Posterior vena cava (tissue), 2 donors: ENCODE measurements at places on chromosomes 6 and 20.

GRCh38 chr20:16415071-16416053 lies 157.9 kb downstream of the KIF16B start:
- no peak for DNase-seq

DNA sequence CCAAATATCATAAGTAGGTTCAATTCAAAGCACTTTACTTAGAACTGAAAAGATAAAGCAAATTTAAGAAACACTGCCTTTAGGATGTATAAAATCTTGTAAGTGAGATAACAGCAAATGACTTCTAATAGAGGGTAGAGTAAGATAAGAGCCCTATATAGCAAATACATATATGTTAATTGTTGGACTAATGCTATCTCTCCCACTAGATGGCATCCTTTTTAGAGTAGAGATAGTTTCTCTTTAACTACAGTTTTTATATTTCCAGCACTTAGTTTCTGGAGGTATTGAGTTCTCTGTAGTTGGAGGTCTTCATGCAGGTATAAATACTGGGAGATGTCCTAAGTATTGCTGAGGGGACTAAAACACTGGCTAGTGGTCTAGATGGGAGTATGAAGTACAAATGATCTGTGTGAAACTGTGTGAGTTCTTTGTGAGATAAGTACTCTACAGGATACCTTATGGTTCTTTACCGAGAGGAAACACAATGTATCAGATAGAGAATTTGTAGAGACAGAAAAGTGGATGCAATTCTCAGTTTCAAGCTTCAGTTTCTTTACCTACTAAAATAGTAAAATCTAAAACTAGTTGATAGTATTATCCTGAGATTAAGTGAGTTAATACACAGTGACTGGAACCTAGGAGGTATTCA lies 399.3 kb downstream of the KHDRBS2 start:
- DNase-seq = no peak

- DNase-seq = no peak
These were observed 5.5 kb upstream of the AIG1 start for GRCh38 chr6:143055213-143055612.

DNA sequence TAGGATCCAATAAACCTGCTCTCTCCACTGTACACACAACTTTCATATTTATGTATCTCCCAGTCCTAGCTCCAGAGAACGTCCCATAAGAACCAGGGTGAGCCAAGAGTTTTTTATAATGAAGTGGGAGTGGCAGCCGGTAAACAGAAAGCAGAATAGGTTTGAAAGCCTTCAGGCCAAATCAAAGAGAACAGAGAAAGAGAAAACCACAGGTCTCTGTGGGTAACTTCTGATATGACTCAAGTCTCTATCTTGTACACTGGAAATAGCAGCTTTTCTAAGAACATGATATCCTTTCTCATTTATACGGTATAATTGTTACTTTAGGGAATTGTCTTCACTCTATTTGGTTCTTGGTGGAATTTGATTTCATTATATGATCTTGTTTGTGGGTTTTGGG lies 273.6 kb downstream of the PACRG start:
- no peak for DNase-seq

- no peak for DNase-seq
These were observed 217.0 kb downstream of the ADGRG6 start for GRCh38 chr6:142518761-142519160.

- DNase-seq = no peak
These were observed 44.1 kb upstream of the MOXD1 start for GRCh38 chr6:132445201-132445951.

GRCh38 chr20:10971096-10971495 lies 297.3 kb upstream of the JAG1 start:
- DNase-seq = no peak

- no peak for DNase-seq
These were observed 531.0 kb downstream of the EPM2A start for GRCh38 chr6:145204301-145204700.

DNA sequence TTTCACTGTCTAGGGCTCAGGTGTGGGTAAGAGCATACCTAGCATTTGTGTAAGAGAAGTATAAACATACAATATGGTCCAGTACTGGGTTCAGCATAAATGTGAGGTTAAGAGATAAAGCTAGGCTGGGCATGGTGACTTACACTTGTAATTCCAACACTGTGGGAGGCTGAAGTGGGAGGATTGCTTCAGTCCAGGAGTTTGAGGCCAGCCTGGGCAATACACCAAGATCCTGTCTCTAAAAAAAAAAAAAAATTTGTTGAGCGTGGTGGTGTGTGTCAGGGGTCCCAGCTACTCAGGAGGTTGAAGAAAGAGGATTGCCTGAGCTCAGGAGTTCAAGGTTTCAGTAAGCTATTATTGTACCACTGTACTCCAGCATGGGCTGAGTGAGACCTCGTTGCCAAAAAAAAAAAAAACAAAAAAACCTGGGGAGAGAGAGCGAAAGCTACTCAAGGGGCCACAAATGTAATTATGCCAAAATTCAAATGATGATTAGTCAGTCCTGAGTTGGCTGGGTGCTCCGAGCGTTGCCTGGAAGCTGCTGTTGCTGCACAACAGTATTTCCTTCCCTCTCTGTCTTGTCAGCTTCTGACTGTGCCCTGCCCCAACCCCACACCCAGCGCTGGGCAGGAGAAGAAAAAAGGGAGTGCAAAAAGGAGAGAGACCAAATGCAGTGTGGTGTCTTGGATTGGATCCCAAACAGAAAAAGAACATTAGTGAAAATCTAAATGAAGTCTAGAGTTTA lies 24.0 kb downstream of the CMTR1 start:
- peak; percentile 85 for DNase-seq

- no peak for DNase-seq
These were observed 105.2 kb downstream of the UNC5CL start for GRCh38 chr6:40933864-40934263.

- DNase-seq = no peak
These were observed 42.0 kb upstream of the OGFRL1 start for GRCh38 chr6:71246596-71246995.

DNA sequence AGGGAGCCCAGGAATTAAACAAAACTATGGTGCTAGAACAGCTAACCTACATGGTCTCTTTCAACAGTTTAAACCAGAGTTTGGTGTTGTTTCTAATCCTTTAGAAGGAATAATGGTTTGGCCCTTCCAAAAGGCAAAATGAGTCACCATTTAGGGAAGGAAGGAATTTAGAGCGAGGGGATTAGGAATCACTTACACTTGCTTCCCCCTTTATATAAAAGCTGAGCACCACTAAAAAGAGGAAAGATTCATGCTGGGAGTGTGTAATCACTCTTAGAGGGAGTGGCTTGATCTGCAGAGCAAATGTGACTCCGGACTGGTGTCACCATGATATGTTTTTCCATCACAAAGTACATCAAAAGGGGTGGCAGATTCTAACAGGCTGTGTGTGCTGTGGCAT lies 63.6 kb downstream of the F13A1 start:
- DNase-seq = no peak

DNA sequence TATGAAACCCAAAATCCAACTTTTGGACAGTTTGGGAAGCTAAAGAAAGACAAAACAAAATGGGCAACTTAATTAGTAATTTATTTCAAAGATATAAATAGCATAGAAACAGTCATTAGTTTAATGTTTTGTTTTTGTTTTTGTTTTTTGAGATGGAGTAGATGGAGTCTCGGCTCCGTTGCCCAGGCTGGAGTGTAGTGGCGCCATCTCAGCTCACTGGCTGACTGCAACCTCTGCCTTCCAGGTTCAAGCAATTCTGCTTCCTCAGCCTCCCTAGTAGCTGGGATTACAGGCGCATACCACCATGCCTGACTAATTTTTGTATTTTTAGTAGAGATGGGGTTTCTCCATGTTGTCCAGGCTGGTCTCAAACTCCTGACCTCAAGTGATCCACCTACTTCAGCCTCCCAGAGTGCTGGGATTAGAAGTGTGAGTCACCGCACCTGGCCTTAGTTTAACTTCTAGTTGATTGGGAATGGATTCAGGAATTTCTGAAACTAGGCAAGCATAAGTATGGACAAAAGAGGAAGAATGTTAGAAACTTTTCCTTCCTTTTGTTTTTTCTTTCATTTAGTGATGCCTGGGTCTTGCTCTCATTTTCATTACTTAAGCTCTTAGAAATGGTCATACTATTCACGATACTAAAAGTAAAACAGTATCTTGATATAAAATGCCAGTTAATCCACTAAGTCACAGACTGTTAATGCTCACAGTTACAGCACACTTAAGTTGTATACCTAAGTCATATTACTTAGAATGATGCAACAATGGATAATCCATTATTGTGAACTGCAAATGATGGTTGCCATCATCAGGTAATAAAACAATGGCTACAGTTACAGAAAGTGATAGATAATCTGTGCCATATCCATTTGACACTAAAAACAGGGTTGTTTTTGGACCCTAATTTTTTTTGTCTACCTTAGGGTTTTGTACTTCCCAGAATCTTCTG lies 8.2 kb downstream of the SENP6 start:
- no peak for DNase-seq
